Liver (tissue), 10 donors: ENCODE measurements at places on chromosomes 2 and 18. TPM values are rescaled to one million over a fixed set of nuclear protein-coding genes. Genes with fewer than 3 reads are reported as not detected.

The CNTNAP5 gene
- total RNA-seq: not detected

The CERKL gene
- total RNA-seq: 0.79 TPM

The KLHL30 gene
- 0.08 TPM for total RNA-seq

The TFCP2L1 gene
- 0.67 TPM for total RNA-seq

The CERS6 gene
- 13.5 TPM for total RNA-seq

The CHRND gene
- not detected for total RNA-seq
